ENCODE measurements at places on chromosomes 2 and 18. TPM values are rescaled to one million over a fixed set of nuclear protein-coding genes. Genes with fewer than 3 reads are reported as not detected.

DNA sequence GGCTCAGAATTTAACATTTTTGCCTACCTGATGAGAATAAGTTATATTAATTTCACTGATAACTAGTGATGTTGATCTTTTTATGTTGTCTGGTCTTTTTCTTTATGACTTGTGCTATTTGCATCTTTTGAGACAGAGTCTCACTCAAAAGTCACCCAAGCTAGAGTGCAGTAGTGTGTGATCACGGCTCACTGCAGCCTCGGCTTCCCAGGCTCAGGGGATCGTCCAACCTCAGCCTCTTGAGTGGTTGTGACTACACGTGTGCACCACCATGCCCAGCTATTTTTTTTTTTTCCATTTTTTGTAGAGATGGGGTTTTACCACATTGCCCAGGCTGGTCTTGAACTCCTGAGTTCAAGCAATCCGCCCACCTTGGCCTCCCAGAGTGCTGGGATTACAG is 7.5 kb downstream of the SMCHD1 start:
- no peak for DNase-seq

DNA sequence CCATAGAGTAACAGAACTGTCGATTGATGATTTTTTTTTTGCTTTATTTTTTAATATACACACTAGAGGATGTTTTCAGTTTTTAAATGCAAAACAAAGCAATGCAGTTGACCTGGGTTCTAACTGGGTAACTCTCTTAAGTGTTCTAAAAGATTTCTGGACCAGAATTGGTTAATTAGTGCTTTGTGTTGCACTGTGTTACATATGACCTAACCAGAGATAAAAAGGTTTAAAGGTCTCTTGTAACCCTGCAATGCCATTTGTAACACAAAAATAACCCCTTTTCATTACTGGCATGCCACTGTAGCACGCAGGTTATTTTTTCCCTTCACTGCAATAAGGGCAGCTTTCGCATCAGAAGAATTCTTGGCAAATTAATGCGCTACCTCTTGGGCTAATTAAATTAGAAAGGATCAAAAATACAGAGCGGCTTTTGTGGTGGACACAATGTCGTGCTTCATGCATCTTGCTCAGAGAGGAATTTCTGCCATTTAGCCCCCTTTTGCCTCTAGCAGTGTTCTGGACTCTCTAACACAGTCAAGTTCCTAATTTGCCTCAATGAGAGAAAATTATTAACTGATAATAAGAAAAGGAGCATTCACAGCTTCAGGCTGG is 250.8 kb upstream of the ZEB2 start:
- DNase-seq = no peak

The MRPL19 gene
- polyA plus RNA-seq = 11.9 TPM

- no peak for DNase-seq
These were observed 22.6 kb upstream of the PROKR1 start for GRCh38 chr2:68620772-68621171.

The ATP5F1A gene
- 275 TPM for polyA plus RNA-seq

DNA sequence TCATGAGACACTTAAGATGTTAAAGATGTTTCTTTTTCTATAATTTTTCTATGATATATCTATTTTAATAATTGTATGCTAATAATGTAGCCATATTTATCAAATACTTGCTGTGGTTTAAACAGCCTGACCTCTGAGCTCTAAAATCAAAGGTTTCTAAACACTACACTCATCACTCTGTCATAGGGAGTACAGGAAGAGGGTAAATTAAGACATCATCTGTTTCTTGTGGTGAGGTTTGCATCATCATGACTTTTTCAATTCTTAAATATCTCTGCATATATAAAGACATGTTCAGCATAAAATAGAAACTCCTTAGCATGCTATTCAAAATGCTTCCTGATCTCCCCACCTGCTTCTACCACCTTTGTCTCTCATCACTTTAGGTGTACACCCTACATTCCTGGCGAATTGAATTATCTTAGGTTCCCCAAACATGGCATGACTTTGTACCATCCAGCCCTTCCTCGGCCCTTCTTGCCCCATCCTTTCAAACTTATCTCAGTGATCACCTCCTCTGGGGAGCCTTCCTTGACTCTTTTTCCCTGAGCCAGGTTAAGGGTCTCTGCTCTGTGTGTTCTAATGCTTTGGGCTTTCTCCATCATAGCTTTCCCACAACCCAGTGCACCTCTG is 105.3 kb upstream of the TTN start:
- no peak for DNase-seq

All from stomach (tissue), 19 donors.